Progenitor cell of endocrine pancreas (in vitro differentiated cells): ENCODE measurements at places on chromosomes 4 and X.
A peak's percentile ranks its signal among the peaks of the same experiment; 100 is the strongest.

DNA sequence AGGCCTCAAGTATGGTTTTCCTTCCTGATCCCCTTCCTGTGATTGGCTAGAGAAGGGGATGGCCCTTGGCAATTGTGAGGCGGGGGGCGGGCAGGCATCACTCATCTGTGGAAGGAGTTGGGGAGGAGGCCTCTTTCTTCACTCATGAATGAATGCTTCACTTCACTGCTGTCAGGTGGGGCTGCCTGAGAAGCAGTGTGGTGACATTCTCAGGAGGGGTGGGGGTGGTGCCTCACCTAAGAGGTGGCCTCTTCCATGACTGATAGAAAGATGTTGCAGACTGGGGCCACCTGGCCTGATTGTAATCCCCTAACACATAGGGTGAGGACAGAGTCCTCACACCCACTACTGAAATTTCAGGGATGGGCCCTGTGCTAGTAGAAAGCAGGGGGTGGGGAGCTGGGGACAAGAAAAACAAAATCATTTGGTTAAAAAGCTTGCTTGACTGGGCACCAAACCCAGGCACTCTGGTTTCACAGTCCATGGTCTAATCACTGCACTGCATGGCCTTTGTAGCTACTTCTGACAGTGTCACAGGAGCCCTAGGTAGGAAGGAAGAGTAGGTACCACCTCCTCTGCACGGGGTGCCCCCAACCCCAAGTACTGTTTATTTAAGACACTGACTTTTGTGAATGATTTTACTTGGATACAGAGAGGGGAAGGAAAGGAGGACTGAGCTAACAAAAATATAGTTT, 5.6 kb upstream of the HOPX start:
- no peak for DNase-seq

- no peak for DNase-seq
These were observed 523.1 kb downstream of the MID1IP1 start for GRCh38 chrX:39324233-39324930.

DNA sequence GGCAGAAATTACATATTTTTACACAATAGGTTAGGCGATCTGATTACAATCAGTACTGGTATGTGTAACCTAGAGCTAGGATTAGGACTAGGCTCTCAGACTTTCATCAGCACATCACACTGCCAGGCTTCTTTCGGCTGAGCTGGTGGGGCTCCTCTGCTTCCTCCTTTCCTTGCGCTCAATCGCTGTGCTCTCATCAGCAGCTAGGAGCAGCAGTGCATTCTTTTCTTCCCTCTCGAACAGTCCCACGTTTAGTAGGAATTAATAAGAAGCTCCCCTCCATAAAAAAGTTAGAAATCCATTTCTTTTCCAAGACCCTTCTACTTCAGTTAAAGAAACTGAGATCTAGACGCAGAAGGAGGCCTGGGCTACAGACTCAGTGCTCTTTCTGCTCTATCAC, 350.4 kb downstream of the SPRY1 start:
- DNase-seq = no peak

DNA sequence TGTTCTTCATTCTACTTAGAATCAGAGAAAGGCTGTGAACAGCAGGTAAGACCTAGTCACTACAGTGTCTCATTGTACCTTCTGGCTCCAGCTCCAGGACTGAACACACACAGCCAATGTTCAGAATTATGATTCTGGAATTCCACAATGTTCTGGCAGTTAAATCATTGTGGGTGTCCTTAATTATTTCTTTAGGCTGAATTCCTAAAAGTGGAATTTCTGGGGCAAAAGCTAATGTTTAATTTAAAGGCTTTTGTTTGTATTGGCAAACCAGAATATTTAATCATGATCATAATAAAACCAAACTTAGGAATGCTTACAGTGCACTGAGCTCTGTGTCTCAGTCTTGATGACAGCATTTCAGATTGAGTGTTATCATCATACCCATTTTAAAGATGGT, 67.0 kb upstream of the FAT1 start:
- no peak for DNase-seq

GRCh38 chr4:83109480-83110222, 4.9 kb downstream of the PLAC8 start:
- DNase-seq = peak; percentile 42

GRCh38 chrX:70485466-70485865, 40.8 kb downstream of the DLG3 start:
- no peak for DNase-seq
